ENCODE measurements at places on chromosomes 12 and 14. TPM values are rescaled to one million over a fixed set of nuclear protein-coding genes. Genes with fewer than 3 reads are reported as not detected.

DNA sequence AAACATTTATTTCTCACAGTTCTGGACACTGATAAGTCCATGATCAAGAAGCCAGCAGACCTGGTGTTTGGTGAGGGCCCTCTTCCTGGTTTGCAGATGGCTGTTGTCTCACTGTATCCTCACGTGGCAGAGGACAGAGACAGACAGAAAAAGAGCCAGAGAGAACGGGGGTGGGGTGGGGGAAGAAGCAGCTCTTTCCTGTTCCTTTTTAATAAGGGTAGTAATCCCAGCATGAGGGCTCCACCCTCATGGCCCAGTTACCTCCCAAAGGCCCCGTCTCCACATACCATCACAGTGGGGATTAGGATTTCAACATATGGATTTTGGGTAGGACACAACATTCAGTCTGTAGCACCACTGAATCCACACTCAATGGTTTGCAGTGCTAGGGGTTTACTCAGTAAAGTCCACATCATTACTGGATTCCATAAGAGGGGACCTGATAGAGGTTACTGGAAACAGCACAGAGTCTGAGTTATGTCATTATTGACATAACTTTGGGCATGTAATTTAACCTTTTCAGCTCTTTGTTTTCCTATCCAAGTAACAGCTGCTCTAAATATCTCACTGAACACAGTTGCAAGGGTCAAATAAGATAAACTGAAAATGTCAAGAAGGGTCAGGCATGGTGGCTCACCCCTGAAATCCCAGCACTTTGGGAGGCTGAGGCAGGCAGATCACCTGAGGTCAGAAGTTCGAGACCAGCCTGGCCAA lies 53.2 kb downstream of the RPAP3 start:
- H3K36me3 ChIP-seq: no peaks in the 10 kb centered on the region
- no peak overlapping the region for H3K4me3 ChIP-seq
- peak; percentile 15 for DNase-seq
- H3K27me3 ChIP-seq: no peaks in the 10 kb centered on the region

DNA sequence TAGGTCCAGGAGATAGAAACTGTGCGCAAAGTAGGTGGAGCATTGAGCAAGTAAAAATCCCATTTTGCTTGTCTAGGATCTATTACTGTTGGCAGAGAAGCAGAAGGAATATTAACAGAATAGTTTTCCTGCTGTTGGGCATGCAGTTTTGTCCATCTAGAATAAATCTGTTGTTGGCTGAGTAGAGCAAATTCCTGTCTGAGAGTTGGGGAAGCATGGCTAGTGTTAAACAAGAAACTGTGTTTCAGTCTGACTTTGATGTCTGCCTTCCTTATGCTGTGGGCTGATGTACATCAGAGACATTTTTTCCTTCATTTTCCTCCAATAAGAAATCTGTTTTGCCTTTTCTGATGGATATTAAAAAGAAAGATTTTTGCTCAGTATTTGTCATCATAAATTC lies 98.2 kb downstream of the RAD52 start:
- DNase-seq: no peak
- H3K36me3 ChIP-seq: no peaks in the 10 kb centered on the region
- H3K27me3 ChIP-seq: no peaks in the 10 kb centered on the region
- H3K27ac ChIP-seq: peak overlapping the region; percentile 59

- H3K27me3 ChIP-seq: no peaks in the 10 kb centered on the region
- H3K36me3 ChIP-seq: no peaks in the 10 kb centered on the region
- DNase-seq: peak; percentile 78
Measured at GRCh38 chr14:102323102-102323501, 3.6 kb downstream of the ZNF839 start.

- no peak overlapping the region for H3K27ac ChIP-seq
- no peaks in the 10 kb centered on the region for H3K36me3 ChIP-seq
- H3K4me3 ChIP-seq: no peak overlapping the region
- no peaks in the 10 kb centered on the region for H3K27me3 ChIP-seq
- DNase-seq: no peak
Measured at GRCh38 chr12:96617178-96617577, 127.8 kb downstream of the CFAP54 start.

CLEC1B gene
- not detected for total RNA-seq

TAS2R19 gene
- total RNA-seq: 10.8 TPM

DNA sequence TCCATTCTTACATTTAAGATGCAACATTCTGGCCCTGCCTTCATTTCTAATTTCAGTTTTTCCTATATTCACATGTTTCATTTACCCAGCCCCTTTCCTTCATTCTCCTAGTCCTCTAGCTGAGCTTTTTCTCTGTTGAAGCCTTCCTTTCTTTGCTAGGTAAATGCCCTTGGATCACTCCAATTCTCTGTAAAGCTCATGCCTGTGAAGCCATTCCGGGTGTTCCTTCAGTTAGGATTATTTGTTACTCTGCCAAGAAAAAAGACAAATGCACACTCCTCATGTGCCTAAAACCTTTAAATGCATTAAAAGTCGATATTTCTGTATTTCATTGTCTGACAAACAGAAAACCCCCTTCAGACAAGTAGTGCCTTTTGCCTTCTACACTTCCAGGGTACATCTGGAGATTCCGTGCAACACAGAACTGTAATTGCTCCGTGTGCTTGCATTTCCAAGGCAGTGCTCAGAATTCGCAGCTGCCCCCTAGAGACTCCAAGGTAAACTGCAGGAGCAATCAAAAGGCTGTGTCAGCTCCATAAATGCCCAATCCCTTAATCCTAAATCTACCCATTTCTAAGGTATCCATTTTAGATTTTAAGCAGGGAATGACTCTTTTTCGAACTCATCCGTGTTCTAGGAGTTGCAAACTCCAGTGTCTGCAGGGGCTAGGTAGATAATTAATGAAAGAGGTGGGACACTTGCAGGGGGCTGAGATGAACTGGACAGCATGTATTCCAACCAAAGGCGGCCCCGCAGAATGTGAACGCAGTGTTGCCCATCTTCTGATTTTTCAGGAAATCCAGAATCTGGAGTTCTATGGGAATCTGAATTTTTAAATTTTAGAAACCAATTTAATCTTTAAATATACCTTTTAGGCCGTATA lies 320.2 kb downstream of the GRIN2B start:
- H3K27me3 ChIP-seq: no peaks in the 10 kb centered on the region
- H3K36me3 ChIP-seq: no peaks in the 10 kb centered on the region
- H3K4me3 ChIP-seq: no peak overlapping the region
- peak; percentile 64 for DNase-seq
- no peaks in the 10 kb centered on the region for H3K4me1 ChIP-seq

DNA sequence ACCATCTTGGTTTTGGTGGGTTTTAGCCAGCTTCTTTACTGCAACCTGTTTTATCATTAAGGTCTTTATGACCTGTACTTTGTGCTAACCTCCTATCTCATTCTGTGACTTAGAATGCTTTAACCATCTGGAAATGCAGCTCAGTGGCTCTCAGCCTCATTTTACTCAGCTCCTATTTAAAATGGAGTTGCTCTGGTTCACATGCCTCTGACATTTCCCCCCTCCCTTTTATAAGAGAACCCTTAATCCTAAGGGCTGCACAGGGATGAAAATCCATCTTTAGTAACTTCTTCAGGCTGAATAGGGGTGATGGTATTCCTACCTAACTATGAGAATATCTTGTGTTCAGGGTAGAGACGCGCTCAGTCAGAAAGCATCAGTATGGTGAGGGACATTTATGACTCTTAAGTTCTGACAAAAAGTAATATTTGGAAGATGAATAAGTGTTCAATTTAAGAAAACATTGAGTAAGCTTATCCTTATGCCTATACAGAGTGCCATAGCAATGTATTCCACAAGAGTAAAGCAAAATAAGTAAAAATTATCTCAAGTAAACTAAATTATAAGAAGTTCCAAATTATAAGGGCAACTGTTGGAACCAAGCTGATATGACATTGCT lies 15.2 kb downstream of the SLC38A1 start:
- no peak overlapping the region for H3K4me3 ChIP-seq
- H3K4me1 ChIP-seq: no peaks in the 10 kb centered on the region
- DNase-seq: no peak
- no peak overlapping the region for H3K27ac ChIP-seq
- H3K27me3 ChIP-seq: no peaks in the 10 kb centered on the region

- H3K4me1 ChIP-seq: no peaks in the 10 kb centered on the region
- H3K27me3 ChIP-seq: no peaks in the 10 kb centered on the region
- DNase-seq: no peak
Measured at GRCh38 chr12:114579389-114579788, 104.6 kb downstream of the TBX3 start.

- no peaks in the 10 kb centered on the region for H3K27me3 ChIP-seq
- no peak overlapping the region for H3K27ac ChIP-seq
- no peak overlapping the region for H3K4me3 ChIP-seq
- DNase-seq: no peak
- no peaks in the 10 kb centered on the region for H3K4me1 ChIP-seq
Measured at GRCh38 chr14:69495341-69495921, 10.9 kb downstream of the PLEKHD1 start.

DNA sequence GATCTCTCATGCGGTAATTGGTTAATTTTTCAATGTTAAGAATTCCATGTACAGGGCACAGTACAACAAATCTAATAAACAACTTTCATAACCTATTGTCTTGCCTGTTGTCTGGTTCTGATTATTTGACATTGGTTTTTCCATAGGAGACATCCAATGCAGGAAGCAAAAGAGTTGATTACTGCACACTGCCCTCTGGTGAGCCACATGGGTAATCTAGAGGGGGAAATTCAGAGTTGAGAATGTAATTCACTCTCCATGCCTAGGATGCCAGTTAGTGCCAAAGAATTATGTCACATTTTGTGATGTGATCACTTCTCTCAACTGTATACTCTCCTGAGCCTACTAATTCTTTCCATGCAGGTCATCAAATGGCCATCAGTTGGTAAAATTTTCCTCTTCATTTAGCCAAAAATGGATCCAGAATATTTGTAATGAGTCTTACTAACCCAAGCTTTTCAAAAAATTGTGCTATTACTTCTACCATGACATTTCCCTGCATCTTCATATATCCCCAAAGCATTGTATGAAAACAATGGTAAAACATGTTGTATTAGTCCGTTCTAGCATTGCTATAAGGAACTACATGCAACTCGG lies 17.7 kb upstream of the CCDC91 start:
- H3K4me3 ChIP-seq: no peak overlapping the region
- DNase-seq: no peak
- no peaks in the 10 kb centered on the region for H3K4me1 ChIP-seq
- no peaks in the 10 kb centered on the region for H3K36me3 ChIP-seq

GRCh38 chr14:20356422-20356821 lies 13.0 kb downstream of the PARP2 start:
- H3K36me3 ChIP-seq: no peaks in the 10 kb centered on the region
- no peaks in the 10 kb centered on the region for H3K27me3 ChIP-seq
- H3K4me1 ChIP-seq: no peaks in the 10 kb centered on the region

KRT74 gene
- total RNA-seq: not detected

DNA sequence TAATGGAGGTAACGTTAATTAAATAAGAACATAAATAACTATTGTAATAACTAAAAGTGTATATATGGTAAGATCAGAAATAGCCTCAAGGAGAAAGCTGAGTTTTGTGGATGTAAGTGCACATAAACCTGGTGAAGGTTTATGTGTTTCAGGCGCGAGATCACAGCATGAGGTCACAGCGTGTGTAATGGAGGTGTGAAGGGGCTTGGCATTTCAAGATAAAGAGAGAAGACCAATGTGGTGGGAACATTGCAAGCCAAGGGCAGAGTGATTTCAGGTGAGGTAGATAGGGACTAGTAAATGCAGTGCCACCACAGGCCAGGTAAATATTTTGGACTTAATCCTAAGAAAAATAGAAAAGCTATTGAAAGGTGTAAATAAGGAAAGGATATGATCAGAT lies 21.7 kb upstream of the KICS2 start:
- H3K4me1 ChIP-seq: no peaks in the 10 kb centered on the region
- H3K27ac ChIP-seq: no peak overlapping the region
- H3K27me3 ChIP-seq: no peaks in the 10 kb centered on the region
- no peak for DNase-seq
- H3K36me3 ChIP-seq: no peaks in the 10 kb centered on the region

FAM186B gene
- total RNA-seq: 0.98 TPM

NANOG gene
- 0.87 TPM for total RNA-seq

GRCh38 chr14:26395726-26396125 lies 202.1 kb downstream of the NOVA1 start:
- H3K4me1 ChIP-seq: peaks cover 11% of the 10 kb centered on the region
- no peak for DNase-seq
- H3K36me3 ChIP-seq: no peaks in the 10 kb centered on the region
- no peaks in the 10 kb centered on the region for H3K27me3 ChIP-seq
- H3K4me3 ChIP-seq: no peak overlapping the region

- H3K36me3 ChIP-seq: no peaks in the 10 kb centered on the region
- peaks cover 29% of the 10 kb centered on the region for H3K4me1 ChIP-seq
- H3K27me3 ChIP-seq: no peaks in the 10 kb centered on the region
- no peak for DNase-seq
- no peak overlapping the region for H3K4me3 ChIP-seq
Measured at GRCh38 chr14:51511265-51511664, 140.4 kb upstream of the FRMD6 start.

DNA sequence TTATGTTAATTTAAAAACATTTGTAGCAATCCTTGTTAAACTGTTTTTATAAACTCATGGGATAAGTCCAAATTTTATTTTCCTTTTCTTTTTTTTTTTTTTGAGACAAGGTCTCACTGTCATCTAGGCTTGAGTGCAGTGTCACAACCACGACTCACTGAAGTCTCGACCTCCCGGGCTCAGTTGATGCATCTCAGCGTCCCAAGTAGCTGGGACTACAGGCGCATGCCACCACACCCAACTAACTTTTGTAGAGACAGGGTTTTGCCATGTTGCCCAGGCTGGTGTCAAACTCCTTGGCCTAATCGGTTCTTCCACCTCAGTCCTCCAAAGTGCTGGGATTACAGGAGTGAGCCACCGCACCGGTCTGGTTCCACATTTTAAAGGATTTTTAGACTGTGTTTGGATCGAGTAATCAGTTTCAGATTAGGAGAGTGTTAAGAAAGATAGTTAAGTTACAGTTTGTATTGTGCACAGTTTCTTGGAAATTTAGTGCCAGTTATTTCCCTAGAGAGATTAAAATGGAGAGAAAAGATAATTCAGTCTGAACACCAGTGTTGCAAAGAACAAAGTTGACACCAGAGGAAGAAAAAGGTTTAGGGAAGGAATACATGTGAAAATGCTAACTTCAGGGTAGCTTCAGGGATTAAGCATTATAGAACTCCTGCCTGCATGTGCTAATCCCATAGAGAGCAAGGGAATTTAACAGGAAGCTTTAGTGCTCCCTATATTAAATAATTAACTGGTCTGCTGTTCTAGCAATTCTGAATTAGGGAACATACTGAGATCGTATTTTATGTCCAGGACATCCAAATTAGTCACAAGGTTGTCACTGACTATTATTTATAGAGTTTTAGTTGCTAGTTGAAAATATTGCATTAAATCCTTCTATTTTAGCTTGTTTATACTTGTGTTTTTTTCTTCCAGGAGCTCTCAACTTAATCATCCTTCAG lies 10.1 kb downstream of the RAP1B start:
- H3K27ac ChIP-seq: no peak overlapping the region
- H3K27me3 ChIP-seq: no peaks in the 10 kb centered on the region
- DNase-seq: no peak
- H3K4me1 ChIP-seq: peaks cover 63% of the 10 kb centered on the region
- no peak overlapping the region for H3K4me3 ChIP-seq
- H3K36me3 ChIP-seq: peaks cover 4% of the 10 kb centered on the region

KERA gene
- not detected for total RNA-seq

All from tibial nerve (tissue), 4 donors.